ENCODE measurements at places on chromosomes 11 and 22.

DNA sequence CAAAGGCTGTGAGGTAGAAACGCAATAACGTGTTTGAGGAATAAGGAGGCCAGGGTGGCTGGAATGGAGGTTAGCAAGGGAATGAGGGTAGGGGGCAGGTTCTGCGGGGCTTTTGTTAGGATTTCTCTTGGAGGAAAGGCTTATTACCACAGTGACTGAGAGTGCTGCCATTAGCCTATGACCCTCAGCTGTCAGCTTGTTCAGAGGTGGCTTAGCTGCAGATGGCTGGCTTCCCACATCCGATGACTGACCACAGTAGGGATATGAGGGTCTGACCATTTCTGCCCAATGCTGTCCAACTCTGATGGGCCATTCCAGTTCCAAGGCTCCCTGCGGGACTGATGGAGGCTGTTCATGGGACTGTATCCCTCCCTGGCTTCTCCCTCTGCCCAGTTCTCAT is 181.8 kb downstream of the MIAT start:
- no peak for DNase-seq

DNA sequence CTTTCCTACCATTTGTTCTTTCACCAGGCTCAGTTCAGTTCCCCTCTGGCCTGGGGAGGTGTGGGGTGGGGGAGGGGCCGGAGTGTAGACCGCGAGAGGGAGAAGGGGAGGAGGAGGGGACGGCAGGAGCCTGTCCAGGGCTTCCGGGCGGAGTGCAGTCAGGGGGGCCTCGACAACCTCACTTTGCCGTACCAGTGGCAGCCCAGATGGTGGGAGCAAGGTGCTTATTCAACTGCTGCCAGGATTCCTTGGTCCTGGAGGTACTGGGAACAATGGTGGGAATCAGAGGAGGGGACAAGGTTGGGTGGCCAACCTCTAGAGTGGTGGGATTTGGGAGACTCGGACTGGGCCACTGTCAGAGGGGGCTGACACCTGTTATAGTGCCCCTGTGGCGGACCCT is 1.2 kb downstream of the BACE1 start:
- DNase-seq, result no peak

- no peak for DNase-seq
These were observed 30.0 kb upstream of the PTPRJ start for GRCh38 chr11:47950396-47950795.

DNA sequence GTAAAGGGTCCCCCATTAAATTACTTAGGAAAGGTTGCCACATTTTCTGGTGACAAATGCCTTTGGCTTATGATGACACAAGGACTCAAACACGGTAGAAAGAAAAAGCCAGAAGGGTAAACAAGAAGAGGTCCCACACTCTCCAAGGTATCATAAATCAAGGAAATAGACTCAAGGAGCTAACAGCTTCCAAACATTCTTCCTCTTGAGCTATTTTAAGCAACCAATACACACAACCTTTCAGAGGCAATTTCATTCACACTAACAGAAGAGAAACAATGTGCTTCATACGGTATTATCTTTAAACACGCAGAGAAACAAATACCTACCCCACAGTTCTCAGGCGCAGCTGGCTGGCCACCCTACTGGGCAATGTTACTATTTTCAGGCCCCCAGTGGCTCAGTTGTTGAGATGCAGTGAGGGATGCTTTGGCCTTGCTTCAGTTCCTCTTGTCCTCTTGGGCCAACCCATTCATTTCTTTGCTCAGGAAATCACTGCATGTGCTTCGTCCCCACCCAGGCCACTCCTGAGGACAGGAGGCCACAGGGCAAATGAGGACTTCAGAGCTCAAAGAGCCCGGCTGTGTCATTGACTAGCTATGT is 15.8 kb downstream of the ABTB2 start:
- no peak for DNase-seq

DNA sequence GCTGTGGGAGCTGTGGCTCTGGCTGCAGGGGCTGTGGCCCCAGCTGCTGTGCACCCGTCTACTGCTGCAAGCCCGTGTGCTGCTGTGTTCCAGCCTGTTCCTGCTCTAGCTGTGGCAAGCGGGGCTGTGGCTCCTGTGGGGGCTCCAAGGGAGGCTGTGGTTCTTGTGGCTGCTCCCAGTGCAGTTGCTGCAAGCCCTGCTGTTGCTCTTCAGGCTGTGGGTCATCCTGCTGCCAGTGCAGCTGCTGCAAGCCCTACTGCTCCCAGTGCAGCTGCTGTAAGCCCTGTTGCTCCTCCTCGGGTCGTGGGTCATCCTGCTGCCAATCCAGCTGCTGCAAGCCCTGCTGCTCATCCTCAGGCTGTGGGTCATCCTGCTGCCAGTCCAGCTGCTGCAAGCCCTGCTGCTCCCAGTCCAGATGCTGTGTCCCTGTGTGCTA is 514 bp downstream of the KRTAP5-9 start:
- no peak for DNase-seq

DNA sequence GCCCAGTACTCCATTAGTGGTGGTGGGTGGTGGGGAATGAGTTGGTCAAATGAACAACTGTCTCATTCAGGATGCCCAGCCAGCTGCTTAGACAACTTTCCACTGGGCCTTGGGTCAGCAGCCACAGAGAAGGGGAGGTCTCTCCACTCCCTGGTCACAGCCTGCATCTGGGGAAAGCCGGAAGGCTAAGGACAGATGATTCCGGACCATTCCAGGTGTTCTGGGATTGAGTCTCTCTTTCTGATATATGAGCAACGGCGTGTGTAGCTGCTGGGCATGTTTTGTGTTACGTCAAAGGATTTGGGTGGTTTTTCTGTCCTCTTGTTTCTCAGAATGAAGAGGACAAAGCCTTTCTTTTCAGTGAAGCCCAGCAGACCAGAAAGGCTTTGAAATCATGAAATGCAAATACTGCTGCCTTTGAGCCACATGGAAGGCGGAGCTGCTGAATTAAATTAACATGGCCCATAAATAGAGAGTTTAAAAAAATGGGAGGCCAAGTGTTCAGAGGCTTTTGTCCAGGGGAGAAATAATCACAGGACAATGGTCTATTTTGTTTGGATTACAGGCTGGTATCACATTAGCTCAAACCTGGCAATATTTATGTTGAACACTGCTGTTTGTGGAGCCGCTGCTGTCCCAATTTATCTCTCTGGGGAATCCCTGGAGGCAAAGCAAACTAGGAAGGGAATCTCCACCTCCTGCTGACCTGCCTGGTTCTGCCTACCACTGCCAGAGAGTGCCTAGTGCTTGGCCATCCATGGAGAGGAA is 234.4 kb upstream of the E2F8 start:
- no peak for DNase-seq

DNA sequence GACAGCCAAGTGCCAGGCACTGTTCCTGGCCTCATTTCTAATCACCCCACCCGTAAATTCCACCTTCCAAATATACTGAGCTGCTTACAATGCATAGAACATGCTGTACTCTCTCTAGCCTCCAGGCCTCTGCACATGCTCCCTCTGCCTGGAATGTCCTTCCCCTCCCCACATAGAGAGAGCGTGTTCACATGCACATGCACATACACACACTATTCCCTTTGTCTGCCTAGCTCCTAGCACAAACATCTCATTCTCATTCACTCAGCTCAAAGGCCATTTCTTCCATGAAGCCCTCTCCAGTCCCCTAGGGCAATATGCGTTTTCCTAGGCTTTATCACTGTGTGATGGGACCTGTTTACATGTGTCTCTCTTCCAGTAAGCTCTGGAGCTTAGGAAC is 144.6 kb downstream of the WT1 start:
- DNase-seq, result no peak

GRCh38 chr11:85844439-85845123 is 10.6 kb upstream of the CCDC83 start:
- DNase-seq, result no peak

DNA sequence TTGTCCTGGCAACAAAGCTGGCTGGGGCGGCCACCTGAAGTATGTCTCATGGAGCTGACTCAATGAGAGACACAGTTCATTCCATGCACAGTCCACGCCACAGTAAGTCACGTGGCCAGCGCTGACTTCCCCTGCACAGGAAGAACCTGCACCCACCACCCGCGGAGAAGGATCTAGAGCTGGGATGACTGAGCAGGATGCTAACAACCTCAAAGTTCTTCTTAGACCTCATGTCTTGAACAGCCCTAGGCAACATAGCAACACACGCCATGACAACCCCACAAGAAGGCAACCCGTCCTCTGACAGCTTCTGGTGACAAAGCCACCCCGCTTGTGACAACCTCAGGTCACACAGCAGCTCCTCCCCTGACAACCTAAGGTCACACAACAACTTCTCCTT is 76.9 kb upstream of the B3GAT1 start:
- DNase-seq, result no peak

DNA sequence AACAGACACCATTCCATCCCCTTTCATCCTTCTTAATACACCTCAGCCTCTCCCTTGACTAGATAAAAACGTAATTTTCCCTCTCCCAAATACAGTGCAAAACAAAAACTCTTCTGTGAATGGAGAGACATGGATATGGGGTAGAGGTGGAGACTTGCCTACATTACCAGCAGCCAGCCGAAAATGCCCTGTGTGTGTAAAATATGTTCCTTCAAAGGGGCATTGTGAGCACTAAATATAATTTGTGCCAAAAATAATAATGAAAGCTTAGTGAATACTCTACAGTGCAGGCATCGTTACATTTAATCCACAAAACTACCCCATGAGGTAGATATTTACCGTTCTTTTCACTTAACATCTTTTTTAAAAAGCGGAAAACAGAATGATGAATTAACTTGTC is 1.0 kb upstream of the TRIM44 start:
- no peak for DNase-seq

DNA sequence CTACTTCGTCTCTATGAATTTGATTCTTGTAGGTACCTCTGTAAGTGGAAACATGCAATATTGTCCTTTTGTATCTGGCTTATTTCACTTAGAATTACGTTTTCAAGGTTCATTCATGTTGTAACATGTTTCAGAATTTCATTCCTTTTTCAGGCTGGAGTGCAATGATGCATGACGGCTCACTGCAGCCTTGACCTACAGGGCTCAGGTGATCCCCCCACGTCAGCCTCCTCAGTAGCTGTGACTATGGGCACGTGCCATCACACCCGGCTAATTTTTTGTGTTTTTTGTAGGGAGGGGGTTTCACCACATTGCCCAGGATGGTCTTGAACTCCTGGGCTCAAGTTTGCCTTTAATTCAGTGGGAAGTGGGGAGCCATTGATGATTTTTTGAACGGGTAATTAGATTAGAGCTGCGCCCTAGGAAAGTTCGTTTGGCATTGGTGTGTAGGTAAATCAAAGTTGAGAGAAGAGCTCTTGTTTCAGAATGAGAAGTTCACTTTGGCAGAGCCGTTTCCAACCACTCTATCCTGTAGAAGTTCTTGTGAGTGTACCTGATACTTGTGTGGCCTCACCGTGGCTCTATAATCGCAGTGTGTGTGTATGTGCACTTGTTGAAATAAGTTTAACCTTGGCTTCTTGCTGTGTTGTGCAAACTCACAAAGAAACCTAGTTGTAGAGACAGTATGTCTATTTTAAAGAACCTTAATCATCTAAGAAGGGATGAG is 115.9 kb downstream of the NAV2 start:
- DNase-seq, result no peak

DNA sequence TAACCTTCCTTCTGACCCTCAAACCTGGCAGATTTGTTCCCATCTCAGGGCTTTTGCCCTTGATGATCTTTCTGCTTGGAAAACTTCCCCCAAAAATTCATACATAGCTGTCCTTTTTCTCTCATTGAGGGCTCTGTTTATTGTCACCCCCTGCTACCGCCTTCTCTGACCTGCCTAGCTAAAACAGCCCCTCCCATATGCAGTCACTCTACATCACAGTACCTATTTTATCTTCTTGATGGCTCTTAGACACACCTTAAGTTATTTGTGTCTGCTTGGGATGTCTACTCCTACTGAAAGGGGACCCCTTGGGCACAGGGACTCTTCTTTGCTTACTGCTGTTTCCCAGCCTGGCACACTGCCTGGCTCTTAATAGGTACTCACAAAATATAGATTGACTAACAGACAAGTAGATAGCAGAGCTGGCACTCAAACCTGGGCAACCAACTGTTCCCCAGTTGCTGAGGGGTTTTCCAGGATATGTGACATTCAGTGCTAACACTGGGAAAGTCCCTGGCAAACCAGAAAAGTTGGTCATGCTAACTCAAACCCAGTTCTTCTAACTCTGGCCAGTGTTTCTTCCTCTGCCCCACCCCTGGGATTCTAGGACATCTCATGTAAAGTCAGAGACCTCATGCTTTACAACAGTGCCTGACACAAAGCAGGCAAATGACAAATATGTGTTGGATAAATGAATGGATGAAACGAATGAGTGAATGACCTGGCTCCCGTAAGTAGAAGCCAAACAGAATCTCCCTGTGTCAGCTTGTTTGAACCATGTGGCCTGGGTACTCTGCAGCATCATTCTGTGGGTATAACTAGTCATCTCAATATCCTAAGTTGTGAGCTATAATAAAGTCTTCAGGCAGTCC is 19.8 kb upstream of the FJX1 start:
- no peak for DNase-seq

DNA sequence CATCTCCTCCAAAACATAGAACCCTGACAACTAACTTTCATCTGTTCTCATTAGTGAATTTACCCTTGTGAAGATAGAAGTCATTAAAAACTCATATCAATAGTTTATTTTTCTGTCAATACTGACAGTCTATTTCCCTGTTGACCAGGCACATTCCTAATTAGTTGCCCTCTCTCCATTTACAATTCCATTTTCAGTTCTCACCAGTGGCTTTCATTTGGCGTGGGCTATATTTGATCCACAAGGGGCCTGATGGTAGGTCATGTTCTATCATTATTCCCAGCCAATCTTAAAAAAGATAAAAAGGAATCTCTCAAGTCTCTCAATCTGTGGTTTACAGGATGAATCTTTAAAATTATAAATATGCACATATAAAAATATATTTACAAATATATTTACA is 3.9 kb upstream of the AKIP1 start:
- DNase-seq, result no peak

DNA sequence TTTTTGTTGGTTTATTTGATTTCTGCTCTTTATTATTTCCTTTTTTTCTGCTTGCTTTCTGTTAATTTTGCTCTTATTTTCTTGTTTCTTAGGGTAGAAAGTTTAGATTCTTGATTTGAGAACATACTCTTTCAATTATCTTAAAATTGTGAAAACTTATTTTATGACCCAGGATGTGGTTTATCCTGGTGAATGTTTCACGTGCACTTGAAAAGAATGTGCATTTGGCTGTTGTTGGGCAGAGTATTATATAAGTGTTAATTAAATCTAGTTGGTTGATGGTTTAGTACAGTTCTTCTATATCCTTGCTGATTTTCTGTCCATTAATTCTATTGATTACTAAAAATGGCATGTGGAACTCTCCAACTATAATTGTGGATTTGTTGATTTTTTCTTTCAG is 66.9 kb upstream of the NARS2 start:
- DNase-seq, result no peak

DNA sequence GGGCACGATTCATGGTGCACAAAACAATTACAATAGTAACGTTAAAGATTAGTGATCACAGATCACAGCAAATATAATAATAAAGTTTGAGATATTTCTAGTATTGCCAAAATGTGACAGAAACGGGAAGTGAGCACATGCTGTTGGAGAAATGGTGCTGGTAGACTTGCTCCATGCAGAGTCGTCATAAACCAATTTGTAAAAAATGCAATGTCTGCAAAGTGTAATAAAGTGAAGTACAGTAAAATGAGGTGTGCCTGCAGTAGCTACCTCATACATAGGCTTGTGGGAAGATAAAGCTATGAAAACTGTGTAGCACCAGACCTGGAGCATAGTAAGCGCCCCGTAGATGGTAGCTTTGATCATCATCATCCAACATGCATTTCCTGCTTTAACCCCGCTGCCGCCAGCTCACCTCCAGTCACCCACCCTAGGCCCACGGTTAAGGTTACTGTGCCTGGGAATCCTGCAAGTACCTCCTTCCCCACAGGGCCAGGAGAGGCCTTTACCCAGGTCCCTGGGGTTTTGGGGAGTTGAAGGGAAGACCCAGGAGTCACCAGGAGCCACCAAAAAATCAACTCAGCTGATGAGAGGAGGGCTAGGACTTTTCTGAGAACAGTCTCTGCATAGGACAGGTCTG is 59.2 kb downstream of the MYO7A start:
- DNase-seq, result no peak

Measured in iPS DF 19.7 (cell line).